Right lobe of liver (tissue), 6 donors: ENCODE measurements at places on chromosomes 6 and 20. TPM values are rescaled to one million over a fixed set of nuclear protein-coding genes. Genes with fewer than 3 reads are reported as not detected.

HTR1B gene
- not detected for total RNA-seq

STMND1 gene
- total RNA-seq, result 0.25 TPM

DEFB114 gene
- total RNA-seq, result not detected

ZFP64 gene
- 11.6 TPM for total RNA-seq

PXDC1 gene
- 64.3 TPM for total RNA-seq

C6orf58 gene
- not detected for total RNA-seq

HDGFL1 gene
- total RNA-seq, result not detected

RPL10A gene
- 433 TPM for total RNA-seq

THBD gene
- 15.6 TPM for total RNA-seq

FILIP1 gene
- total RNA-seq, result 1.6 TPM

PPP1R16B gene
- 4.0 TPM for total RNA-seq

MMP24OS gene
- 30.9 TPM for total RNA-seq

FOXP4 gene
- total RNA-seq, result 17.8 TPM

ULBP1 gene
- total RNA-seq, result 0.43 TPM

MLN gene
- total RNA-seq, result not detected

SIRPD gene
- not detected for total RNA-seq

SLC12A5 gene
- total RNA-seq, result not detected

RALGAPA2 gene
- 47.5 TPM for total RNA-seq

ASIP gene
- not detected for total RNA-seq

TREML1 gene
- total RNA-seq, result not detected

ELOVL4 gene
- not detected for total RNA-seq

SNAP25 gene
- not detected for total RNA-seq

CRIP3 gene
- 4.7 TPM for total RNA-seq

RBPJL gene
- not detected for total RNA-seq

PI16 gene
- not detected for total RNA-seq

VGLL2 gene
- total RNA-seq, result not detected

BEND6 gene
- not detected for total RNA-seq

CLPSL2 gene
- not detected for total RNA-seq

LY6G5C gene
- 1.5 TPM for total RNA-seq

C6orf89 gene
- total RNA-seq, result 33.3 TPM

NFKBIE gene
- total RNA-seq, result 2.9 TPM

COL9A1 gene
- total RNA-seq, result not detected

PRRT1 gene
- 0.13 TPM for total RNA-seq

SCUBE3 gene
- total RNA-seq, result 0.07 TPM

BCAS4 gene
- 0.73 TPM for total RNA-seq

ABCF1 gene
- 24.9 TPM for total RNA-seq

CFB gene
- 2,877 TPM for total RNA-seq

ATXN1 gene
- total RNA-seq, result 28.7 TPM

RIPOR2 gene
- 2.4 TPM for total RNA-seq

LZTS3 gene
- 4.6 TPM for total RNA-seq

NHLRC1 gene
- 2.2 TPM for total RNA-seq

KCNG1 gene
- 0.51 TPM for total RNA-seq

NHSL1 gene
- 19.8 TPM for total RNA-seq

RHAG gene
- 0.18 TPM for total RNA-seq

LHFPL5 gene
- not detected for total RNA-seq

PSMB8 gene
- 66.3 TPM for total RNA-seq

GJA1 gene
- total RNA-seq, result 1.9 TPM

ESR1 gene
- total RNA-seq, result 21.6 TPM
